ENCODE measurements at places on chromosomes 11 and 22.

GRCh38 chr11:100094121-100094865 is 592.8 kb upstream of the ARHGAP42 start:
- no peak for DNase-seq

- DNase-seq: no peak
These were observed 1.3 kb downstream of the TCN1 start for GRCh38 chr11:59865031-59865430.

DNA sequence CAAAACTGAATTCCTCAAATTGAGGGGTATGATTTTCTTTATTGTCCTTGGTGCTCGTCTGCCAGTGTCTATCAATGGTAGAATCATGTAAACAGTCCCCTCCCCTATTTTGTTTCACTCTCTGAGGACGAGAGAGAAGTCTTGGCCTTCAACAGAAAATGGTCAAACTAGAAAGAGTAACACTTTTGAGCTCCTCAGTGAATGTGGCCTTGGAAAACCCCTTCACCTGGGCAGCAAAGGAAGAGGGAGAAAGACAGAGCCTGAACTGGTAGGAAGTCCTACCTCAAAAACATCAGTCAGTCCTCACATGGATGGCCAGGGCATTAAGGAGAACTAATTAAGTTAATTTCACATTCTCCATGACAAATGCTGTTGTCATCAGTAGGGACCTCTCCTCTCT is 86.1 kb upstream of the TOP3B start:
- DNase-seq: no peak

DNA sequence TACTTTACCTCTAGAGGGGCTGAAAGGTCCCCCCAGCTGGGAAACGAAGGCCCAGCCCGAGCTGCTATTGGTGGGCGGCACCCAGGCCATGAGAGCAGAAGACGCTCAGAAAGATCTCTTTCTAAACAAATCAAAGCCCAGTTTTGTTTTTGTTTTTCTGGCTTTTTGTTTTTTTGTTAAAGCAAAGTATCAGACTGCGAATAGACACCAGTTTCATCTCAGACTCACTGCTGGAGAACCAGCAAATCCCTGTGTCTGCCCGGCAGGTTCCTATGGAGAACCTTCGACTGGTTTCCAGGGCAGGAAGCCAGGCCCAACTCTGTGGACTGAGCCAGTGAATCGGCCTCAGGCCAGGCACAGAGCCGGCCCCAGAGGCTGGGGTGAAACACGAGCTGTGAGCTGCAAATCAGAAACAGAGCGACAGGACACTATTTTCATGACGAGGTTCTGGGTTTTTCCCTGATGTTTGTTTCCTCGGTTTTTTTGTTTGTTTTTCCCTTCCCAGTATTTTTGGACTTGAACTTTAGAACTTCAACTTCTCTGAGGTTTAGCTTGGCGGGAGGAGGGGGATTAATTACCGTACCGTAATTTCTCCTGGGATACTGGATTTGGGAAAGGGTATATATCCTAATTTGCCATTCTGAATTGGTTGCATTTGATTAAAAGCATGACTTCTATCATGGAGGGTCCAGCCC is 16.0 kb upstream of the B4GALNT4 start:
- peak; percentile 80 for DNase-seq

DNA sequence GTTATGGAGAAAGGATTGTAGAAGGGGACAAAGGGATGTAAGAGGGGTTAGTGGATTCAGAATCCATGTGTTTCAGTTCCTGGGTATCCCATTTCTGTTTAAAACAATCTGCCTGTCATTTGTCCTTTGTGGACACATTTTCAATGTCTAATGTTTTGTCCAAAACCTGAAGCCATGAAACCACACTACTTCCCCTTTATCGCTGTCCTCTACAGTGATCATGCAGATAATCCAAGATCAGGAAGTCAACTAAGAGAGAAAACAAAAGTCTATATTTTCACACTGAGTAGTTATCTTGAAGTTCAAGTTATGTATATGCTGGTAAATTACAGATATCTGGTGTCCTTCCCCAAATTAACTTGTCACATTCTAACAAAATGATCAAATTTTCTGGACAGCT is 457.0 kb downstream of the NTM start:
- DNase-seq: no peak

DNA sequence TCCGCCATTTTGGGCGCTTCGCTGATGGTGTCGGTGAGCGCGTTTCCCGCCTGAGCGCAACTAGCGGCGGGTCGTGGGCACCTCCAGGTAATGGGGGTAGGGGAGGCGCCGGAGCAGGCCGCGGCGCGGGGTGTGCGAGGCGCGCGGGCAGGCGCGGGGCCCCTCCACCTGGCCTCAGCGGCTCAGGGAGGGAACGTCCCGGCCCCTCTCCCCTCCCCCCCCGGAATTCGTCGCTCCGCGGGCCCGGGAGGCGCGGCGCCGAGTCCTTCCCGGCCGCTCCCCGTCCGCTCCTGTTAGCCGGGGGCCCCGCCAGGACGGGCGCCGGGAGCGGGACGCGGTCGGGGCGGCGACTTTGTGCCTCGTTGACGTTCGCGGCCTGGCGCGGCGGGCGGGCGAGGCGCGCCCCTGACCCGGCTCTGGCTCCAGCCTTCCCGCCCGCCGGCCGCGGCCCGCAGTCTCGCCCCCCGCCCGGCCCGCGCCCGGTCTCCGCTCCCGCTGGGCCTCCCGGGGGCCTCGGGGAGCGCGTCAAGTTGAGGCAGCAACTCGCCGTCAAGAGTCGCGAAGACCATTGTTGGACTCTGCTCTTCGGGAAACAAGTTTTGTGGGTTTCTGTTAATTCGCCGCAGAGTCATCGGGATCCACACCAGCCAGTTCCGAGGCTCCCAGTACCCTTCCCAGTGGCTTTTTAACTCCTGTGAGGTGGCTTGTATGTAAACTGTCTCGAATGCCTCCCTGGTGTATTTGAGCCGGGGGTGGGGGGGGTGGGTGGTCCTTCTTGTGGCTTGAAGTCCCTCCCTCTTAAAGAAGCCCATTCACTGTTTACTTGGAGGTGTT is at the start of gene PPP6R3:
Gene PPP6R3, plus strand, starts transcription at position 12 of the 834 bp plus-strand sequence. CDS start 76,913 bp downstream, outside the sequence.
- no peak for DNase-seq

DNA sequence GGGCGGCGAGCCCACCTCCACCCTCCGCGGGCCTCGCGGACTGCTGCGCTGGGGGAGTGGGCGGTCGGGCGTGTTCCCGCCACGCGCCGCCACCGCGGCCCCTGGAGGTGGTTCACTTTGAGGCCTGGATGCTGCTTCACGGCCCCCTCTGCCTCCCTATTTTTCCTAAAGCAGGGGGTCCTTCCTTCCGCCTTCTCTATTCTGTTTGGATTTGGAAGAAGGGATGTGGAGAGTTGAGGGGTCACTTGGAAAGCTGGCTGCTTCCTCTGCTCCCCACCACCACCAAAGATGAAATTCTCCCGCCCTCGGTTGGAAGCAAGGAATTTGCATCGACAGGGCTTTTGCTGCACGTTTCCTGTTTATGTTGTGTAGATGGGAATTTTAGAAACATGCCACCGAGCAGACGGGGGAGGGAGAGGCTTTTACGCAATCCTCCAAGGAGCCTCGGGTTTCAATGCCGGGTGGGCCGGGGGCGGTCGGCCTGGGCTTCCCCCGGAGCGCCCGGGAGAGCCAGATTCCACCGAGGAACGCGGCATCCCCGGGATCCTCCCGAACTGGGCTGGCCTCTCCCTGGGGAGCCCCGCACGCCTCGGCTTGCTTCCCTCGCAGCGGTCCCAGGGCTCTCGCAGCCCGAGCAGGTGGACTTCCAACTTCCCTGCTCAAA is 403 bp upstream of the SBF2 start:
- no peak for DNase-seq

- no peak for DNase-seq
These were observed 731 bp downstream of the GSTP1 start for GRCh38 chr11:67584205-67584880.

DNA sequence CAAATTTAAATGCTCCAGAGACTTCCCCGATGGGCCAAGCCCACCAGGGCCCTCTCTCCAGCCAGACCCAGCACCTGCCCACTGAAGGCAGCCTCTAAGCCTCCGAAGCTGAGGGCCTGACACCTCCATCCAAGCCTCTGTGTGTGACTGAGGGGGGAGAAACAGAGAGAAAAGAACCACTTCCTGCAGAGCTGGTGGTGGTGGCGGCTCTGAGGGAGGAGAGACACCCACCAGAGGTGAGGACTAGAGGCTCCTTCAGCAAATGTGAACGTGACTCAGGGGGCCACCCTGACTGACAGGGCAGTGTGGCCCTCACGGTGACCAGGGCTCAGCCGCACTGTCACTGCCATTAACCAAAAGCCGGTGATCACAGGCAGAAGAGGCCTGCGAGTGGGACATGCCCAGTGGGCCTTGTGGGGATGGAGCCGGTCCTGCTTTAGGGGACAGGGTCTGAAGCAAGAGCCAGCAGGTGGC is 31.0 kb upstream of the CD5 start:
- no peak for DNase-seq

DNA sequence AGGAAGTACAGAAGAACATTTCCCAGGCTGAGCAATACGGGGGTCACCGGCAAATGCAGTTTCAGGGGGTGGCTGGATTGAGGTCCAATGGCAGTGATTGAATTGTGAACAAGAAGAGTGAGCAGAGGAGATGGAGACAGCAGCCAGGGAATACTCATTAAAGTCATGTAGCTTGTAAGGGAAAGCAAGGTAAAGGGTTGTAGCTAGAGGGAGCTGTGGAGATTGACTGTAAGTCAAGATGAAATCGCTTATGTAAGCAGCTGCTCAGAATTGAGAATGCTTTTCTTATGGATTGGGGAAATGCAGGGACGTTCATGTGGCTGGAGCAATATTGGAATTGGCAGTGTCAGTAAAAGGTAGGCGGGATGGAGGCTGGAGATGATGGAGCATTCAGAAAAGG is 111.4 kb upstream of the TBCEL start:
- no peak for DNase-seq
